ENCODE measurements at places on chromosomes 13 and 19.

- no peak for DNase-seq
Measured at GRCh38 chr13:27634791-27635190, 13.1 kb downstream of the POLR1D start.

DNA sequence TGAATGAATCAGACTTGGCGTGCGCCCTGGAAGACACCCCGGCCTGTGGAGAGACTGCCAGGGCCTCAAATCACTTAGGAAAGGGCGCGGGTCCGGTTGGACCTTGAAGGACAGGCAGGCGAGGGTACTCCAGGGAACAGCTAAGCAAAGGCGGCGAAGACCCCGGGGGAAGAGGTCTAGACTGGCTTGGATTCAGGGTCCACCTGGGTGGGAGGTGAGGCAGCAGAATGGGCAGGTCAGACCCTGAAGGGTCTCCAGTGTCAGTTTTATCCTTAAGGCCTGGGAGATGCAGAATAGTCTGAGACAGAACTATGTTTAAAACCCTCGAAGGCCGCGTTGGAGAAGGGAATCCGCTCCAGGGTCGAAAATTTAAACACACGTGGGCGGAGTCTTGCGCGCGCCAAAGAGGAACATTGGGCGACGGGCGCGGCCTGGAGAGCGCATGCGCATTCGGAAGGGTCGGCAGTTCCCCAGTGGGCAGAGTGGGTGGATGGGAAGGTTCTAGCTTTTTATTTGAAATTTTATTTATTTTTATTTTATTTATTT lies 567 bp upstream of the SMG9 start:
- peak; percentile 74 for DNase-seq

- no peak for DNase-seq
Measured at GRCh38 chr13:29050719-29051118, 230.6 kb downstream of the MTUS2 start.

DNA sequence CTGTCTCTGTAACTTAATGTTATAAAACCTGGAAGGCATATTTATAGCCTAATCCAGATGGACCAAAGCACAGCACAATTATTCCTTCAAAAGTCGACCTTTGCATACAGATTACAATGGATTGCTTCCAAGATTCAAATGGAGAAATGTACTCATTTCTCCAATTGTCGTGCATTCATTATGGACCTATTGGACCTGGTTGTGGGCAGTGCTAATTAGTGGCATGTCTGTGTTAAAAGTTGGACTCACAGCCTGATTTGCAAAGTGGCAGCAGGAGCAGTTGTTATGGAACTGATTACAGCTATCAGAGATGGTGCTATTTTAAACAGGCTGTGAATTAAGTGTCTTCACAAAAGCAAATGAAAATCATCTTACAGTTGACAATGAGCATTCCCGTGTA lies 1529.3 kb upstream of the SLC10A2 start:
- no peak for DNase-seq

DNA sequence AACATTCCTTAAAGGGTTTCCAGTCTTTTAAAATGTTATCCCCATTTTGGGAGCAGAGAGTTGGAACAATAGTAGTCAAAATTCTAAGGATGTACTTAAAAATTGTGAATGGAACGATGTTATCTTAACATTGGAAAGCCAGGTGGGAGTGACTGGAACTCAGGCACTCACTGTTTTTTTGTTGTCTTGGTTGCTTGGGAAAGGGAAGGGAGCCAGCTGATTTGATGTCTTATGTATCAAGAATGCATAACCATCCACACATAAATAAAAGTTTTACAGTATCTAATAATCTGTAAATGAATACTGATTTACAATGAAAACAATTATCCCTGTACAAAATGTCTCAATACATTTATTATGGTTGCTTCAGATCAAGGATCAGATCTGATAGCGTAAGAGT lies 88.7 kb downstream of the SLC10A2 start:
- DNase-seq, result no peak

- DNase-seq, result no peak
Measured at GRCh38 chr19:45876411-45877197, 9.3 kb downstream of the IRF2BP1 start.

DNA sequence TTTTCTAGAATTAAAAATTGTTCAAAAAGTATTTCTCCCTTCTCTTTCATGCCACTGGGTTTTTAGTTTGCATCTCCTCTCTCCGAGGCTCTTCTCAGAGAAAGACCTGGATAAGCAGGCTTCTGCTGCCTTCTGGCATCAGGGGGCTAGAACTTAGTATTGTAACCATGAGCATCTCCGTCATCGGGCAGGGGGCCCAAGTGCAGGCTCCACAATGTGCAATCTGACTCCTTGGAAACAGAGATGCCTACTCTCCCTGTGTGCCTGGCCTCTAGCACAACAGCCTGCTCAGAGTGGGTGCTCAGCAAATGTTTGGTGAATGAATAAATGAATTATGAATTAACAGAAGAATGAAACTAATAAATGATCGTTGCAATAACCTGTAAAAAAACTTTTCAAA lies 45.6 kb upstream of the MTIF3 start:
- no peak for DNase-seq
